Muscle of back (tissue), 13 donors: ENCODE measurements at places on chromosomes 2 and 18. TPM values are rescaled to one million over a fixed set of nuclear protein-coding genes. Genes with fewer than 3 reads are reported as not detected.

DNA sequence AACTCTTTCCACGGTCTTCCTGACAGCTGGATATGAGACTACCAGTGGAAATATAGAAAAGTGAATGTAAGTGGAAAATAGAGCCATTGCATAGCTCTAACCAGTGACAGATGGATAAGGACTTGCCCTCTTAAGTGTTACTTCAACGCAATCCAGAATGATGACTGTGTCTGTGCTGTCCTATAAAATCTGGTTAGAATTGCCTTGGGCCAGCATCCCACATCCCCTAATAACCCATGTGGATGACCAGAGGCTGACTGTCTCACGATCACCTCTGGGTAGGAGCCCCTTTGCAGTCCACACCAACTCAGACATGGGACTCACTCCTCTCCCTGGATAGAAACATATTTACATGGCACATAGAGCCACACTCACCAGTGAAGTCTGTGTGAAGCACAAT, 186.6 kb downstream of the C1D start:
- DNase-seq = no peak

DNA sequence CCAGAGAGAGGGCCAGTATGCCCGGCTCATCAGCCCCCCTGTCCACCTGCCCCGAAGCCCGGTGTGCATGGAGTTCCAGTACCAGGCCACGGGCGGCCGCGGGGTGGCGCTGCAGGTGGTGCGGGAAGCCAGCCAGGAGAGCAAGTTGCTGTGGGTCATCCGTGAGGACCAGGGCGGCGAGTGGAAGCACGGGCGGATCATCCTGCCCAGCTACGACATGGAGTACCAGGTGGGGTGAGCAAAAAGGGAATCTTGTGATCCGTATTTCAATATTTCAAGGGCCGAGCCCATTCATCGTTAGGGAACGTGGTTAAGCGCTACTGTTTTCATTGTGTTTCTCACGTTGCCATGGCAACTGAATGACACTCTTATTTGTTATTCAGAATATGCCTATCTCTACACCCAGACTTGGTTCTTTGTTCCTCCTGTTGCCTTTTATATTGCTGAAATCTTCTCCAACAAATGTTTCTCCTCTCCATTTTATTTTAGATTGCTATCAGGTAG, 81.5 kb downstream of the NRP2 start:
- DNase-seq = peak; percentile 81

DNA sequence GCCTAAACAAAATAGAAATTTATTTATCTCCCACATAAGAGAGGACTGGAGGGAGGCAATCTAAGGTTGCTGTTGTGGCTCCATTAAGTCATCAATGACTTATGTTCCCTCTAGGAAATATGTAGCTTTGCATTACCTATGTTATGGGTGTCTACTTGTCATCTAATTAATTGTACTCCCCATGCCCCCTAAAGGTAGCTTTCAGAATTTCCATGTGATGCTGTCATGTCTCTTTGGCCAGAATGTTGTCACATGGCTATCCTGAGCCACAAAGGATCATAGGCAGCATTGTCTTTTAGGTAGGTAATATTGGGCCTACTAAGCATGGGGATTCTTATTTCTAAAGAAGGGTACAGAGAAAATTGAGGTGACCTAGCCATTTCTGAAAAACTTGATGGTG, 935.6 kb upstream of the FANCL start:
- no peak for DNase-seq

- no peak for DNase-seq
Observed at GRCh38 chr2:155583674-155584195, 748.8 kb downstream of the NR4A2 start.

GRCh38 chr2:69483696-69484095, 46.5 kb upstream of the NFU1 start:
- no peak for DNase-seq

The G6PC2 gene
- not detected for polyA plus RNA-seq

The OLA1 gene
- polyA plus RNA-seq = 179 TPM

The HTR2B gene
- 0.16 TPM for polyA plus RNA-seq

GRCh38 chr2:119679846-119680245, 845 bp downstream of the TMEM177 start:
- no peak for DNase-seq

GRCh38 chr2:166106431-166107015, 21.3 kb downstream of the SCN1A start:
- peak; percentile 5 for DNase-seq

- DNase-seq = no peak
Observed at GRCh38 chr2:222960126-222960525, 91.9 kb upstream of the KCNE4 start.

DNA sequence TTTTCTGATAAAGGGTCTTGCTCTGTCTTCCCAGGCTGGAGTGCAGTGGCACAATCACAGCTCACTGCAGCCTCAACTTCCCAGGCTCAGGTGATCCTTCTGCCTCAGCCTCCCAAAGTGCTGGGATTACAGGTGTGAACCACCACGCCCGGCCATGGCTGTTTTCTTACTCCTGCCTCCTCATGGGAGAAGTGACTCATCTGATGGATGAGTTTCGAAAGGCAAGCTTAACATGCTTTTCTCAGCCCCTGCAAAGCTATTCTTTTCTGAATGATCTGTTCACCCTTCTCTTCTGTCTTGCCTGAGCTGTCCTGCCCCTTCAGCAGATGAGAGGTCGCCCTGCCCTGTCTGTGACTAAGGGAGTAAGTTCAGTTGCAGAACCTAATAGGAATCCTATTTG, 929 bp upstream of the CREG2 start:
- no peak for DNase-seq
